GM23248 (cell line): ENCODE measurements at places on chromosomes 13 and 19. TPM values are rescaled to one million over a fixed set of nuclear protein-coding genes. Genes with fewer than 3 reads are reported as not detected.
A peak's percentile ranks its signal among the peaks of the same experiment; 100 is the strongest.

Gene KIR3DL1
- not detected in 2 replicates for total RNA-seq

GRCh38 chr19:39385629-39386411 is 5.1 kb downstream of the PAF1 start:
- H3K4me1 ChIP-seq = peaks cover 9% of the 10 kb centered on the region; the same call in 1 of the 2 replicates
- H3K36me3 ChIP-seq = peaks cover 17% of the 10 kb centered on the region; the same call in 1 of the 2 replicates
- H3K27ac ChIP-seq = no peak overlapping the region

- H3K27ac ChIP-seq = no peak overlapping the region
- H3K4me3 ChIP-seq = no peak overlapping the region
- DNase-seq = no peak
- H3K27me3 ChIP-seq = peaks cover 22% of the 10 kb centered on the region
- H3K36me3 ChIP-seq = no peaks in the 10 kb centered on the region
Observed at GRCh38 chr19:50569938-50570540, 1.8 kb upstream of the LRRC4B start.

GRCh38 chr13:24107955-24108614 is 52.4 kb upstream of the SPATA13 start:
- no peaks in the 10 kb centered on the region for H3K4me1 ChIP-seq
- no peaks in the 10 kb centered on the region for H3K27me3 ChIP-seq
- no peak overlapping the region for H3K4me3 ChIP-seq
- peak; percentile 13 for DNase-seq
- H3K27ac ChIP-seq = no peak overlapping the region

DNA sequence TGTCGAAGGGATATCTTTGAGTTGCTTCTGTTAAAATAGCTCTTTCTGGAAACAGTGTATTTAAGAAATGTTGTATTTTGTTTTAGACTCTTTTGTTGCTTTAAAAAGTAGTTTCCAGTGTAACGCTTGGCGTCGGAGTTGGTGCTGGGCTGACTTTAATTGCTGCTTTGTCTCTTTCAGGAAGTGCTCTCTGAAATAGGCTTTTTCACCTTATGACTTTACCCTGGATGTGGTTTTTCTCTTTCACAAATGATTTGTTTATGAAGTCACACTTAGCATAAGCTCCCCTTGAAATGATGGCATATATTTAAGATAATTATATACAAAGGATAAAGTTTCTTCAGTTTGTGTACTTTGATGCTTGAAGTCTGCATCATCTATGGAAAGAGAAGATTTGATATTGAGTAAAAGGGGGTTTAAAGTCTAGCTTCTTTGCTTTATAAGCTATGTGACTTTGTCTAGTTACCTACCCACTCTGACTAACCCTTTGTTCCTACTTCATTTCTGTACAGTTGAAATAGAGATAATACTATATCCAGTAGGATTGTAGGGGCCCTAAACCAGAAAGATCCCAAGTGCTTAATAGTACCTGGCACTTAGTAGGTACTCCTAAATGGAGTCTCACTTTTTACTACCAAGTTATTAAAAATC is at the start of gene GPR18:
Gene GPR18, minus strand, starts transcription at position 170 of the 651 bp plus-strand sequence. CDS start 2,507 bp downstream, outside the sequence.
- peaks cover 26% of the 10 kb centered on the region for H3K4me1 ChIP-seq
- DNase-seq = no peak
- H3K36me3 ChIP-seq = no peaks in the 10 kb centered on the region
- H3K27ac ChIP-seq = peak within 1 kb of the TSS; percentile 19

DNA sequence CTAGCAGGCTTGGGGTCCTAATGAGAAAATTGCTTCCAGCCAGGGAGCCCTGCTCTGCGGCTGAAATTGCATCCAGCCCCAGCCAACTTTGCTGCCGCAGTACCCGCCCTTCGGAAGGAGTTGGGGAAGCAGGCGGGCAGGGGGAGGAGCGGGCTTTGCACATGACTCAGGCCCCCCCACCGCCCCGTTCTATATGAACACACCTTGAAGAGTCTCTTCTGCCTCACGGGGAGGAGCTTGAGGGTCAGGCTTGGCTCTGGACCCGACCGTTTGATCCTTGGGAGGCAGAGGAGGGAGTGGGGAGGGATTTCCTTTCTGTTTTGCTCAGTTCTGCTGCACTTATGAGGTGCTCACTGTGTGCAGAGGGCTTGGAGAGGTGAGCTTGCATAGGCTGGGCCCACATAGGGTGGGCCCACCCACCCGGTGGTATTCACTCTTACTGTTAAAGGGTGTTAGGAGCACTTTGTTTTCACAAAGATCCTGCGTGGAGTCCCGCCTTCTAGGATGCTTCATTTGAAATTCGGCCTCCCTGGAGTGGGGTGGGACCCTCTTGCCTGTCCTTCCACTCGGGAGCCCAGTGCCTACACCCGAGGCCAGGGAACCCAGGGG is 46.5 kb downstream of the LYL1 start:
- H3K27ac ChIP-seq = peak overlapping the region; percentile 98
- DNase-seq = peak; percentile 92
- H3K4me1 ChIP-seq = peaks cover 78% of the 10 kb centered on the region

GRCh38 chr13:42885325-42885724 is 103.9 kb downstream of the FAM216B start:
- H3K27me3 ChIP-seq = no peaks in the 10 kb centered on the region
- H3K4me1 ChIP-seq = peaks cover 15% of the 10 kb centered on the region
- DNase-seq = no peak
